ENCODE measurements at places on chromosomes 6 and 20. TPM values are rescaled to one million over a fixed set of nuclear protein-coding genes. Genes with fewer than 3 reads are reported as not detected.

Gene TPBG
- 24.4 TPM for polyA plus RNA-seq

Gene PNLDC1
- 0.36 TPM for polyA plus RNA-seq

Gene TMEM217
- polyA plus RNA-seq, result 1.1 TPM

Gene SYS1
- polyA plus RNA-seq, result 34.6 TPM

Gene PIGU
- polyA plus RNA-seq, result 59.7 TPM
